CD4-positive, alpha-beta T cell treated with Interleukin-15 for 4 hours (primary cell): ENCODE measurements at places on chromosomes 4 and X.

- no peak for DNase-seq
Measured at GRCh38 chr4:16027626-16028025, 56.2 kb downstream of the PROM1 start.

- no peak for DNase-seq
Measured at GRCh38 chr4:21954916-21955315, 6.3 kb upstream of the KCNIP4 start.

DNA sequence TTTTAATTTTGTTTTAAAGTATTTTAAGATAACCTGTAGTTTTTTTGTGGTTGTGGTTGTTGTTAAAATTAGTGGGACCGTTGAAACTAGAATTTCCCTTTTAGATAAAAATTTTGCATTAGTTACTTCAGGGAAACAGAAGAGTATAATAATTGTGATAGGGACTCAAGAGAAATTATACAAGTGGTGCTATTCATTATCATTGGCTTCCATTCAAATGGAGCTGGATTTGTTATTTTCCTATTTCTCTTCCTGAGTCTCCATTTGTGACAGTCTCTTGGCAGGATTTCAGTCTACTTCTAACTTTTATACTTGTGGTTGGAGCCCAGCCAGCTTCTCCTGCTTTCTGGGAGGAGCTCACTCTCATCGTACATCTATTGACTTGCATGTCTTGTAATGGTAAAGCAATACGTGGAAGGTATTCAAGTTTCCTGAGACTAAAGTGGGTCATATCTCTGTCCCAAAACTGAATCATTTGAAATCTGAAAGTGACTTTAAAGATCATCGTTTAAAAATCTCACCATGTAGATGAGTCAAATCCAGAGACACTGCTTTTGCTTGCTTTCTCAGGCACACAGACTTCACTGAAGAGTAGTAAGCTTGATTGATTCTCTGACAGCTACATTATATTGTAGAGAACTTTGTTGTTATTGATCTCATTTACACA, 155.8 kb downstream of the RPA4 start:
- no peak for DNase-seq

DNA sequence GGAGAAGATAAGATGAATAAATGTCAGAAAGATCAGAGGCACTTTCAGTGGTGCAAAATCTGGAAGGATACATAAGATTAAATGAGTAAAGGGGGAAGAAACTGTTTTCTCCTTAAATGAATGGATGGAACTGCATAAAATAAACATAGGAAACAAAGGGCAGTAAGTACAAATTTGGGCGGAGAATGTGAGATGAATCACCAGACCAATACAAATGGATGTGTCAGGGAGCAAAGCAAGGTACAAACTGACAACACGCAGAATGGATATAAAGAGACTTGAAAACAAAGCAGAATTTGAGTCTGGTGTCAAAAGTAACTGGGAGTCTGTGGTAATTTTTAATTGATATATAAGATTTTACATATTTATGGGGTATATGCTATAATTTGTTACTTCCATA, 175.3 kb upstream of the PCDH18 start:
- DNase-seq, result no peak

DNA sequence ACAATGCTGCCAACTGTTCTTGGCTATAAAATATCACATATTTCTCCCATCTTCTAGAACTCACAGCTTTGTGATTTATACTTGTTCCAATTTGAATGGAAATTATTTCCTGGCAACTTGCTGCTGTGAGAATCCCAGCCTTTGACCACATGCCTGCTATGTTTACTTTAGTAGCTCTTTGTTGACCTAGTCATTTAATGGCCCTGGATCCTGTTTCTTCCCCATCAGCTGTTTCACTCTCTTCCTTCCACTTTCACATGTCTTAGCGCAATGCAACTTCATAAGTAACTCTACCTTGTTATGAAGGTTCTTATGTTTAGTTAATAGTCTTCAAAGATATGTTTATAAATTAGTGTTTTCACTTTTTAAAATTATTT, 1973.6 kb upstream of the AGA start:
- DNase-seq, result no peak

GRCh38 chrX:132563976-132564375, 75.1 kb upstream of the MBNL3 start:
- no peak for DNase-seq

DNA sequence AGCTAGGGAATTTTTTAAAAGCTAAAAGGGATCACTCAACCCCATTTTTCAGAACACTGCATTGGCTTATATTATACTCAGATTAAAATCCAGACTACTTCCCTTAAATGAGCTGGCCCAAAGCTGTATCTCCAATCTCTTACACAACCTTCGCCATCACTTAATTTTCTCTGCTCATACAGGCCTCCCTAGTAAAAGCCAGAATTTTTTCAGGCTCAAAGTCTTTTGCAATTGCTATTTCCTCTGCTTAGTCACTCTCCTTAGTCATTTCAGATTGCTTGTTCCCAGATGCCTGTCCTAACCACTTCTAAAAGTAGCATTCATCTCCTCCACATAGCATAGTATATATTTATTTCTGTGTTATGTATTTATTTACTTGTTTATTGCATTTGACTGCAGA, 1587.9 kb upstream of the ADGRL3 start:
- DNase-seq, result no peak

DNA sequence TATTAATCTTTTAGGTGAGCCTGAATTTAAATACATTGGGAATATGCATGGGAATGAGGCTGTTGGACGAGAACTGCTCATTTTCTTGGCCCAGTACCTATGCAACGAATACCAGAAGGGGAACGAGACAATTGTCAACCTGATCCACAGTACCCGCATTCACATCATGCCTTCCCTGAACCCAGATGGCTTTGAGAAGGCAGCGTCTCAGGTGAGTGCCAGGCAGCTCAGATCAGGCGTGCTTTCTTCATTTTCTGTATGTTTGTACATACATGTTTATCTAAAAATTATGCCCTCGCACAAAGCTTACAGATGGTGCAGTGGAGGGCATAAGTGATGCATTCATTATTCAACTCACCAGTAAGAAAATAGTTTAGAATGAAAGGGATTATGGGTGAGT, 85.6 kb downstream of the CPE start:
- no peak for DNase-seq

- DNase-seq, result no peak
Measured at GRCh38 chr4:171340258-171340657, 472.9 kb upstream of the GALNTL6 start.

GRCh38 chr4:8730159-8730558, 137.6 kb downstream of the CPZ start:
- DNase-seq, result no peak

GRCh38 chr4:1187182-1187581, 14.8 kb upstream of the SPON2 start:
- DNase-seq, result peak; percentile 64

- DNase-seq, result no peak
Measured at GRCh38 chrX:20434986-20435385, 168.3 kb upstream of the RPS6KA3 start.

DNA sequence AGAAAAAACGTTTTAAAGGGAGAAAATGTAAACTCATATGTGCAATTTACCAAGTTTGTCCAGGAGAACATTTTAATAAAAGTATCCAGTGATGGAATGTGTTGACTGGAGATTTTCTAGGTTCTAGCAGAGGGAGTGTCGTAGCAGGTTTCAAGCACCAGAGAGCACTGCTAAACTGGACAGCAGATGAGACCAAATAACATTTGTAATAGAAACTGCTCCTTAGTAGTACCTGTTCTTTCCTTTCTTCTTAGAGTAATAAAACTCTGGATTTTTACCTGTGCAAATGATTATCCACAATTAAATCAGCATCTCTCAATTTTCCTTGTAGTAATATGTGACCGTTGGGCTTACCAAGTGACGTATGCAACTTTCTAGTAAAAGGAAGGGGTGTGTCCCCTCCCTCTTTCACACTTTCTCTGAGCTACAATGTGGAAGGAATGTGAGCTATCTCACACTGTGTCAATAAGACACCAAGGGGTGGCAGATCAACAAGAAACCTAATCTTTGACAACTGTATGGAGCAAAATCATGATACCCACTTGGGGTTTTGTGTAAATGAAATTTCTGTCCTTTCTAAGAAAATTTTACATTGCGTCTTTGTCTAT, 9.5 kb downstream of the HPGDS start:
- DNase-seq, result no peak

- DNase-seq, result no peak
Measured at GRCh38 chr4:137300776-137301175, 231.5 kb downstream of the PCDH18 start.
